ENCODE measurements at places on chromosomes 7 and 10. TPM values are rescaled to one million over a fixed set of nuclear protein-coding genes. Genes with fewer than 3 reads are reported as not detected.

Gene OR13A1
- total RNA-seq: not detected

Gene UBE2H
- 84.2 TPM for total RNA-seq

Gene PPP1R3C
- 0.10 TPM for total RNA-seq

Gene ASAH2
- total RNA-seq: 1.0 TPM

Gene LRRC17
- 0.86 TPM for total RNA-seq

Gene GOLGA7B
- 9.6 TPM for total RNA-seq

Gene CCDC146
- total RNA-seq: 14.7 TPM

Gene NUTM2A
- total RNA-seq: 1.0 TPM

Gene ZNF777
- total RNA-seq: 16.5 TPM

Gene CAMK2B
- total RNA-seq: 0.31 TPM

Gene ITPRID1
- total RNA-seq: not detected

Gene AKR1C4
- total RNA-seq: not detected

Gene UCMA
- not detected for total RNA-seq

Gene ANKRD30A
- not detected for total RNA-seq

Gene C10orf143
- total RNA-seq: 5.0 TPM

Gene POM121
- 58.8 TPM for total RNA-seq

Gene CYP17A1
- not detected for total RNA-seq

Gene GPRIN2
- total RNA-seq: not detected

Gene FKBP6
- total RNA-seq: not detected

Gene TOMM7
- 606 TPM for total RNA-seq

Gene SPDYE5
- total RNA-seq: not detected

Gene MACC1
- 0.65 TPM for total RNA-seq

Gene SDK1
- 0.12 TPM for total RNA-seq

Gene RAPGEF5
- total RNA-seq: 0.10 TPM

Data from T-helper 17 cell (primary cell).